NCI-H510A treated with DMSO at 0.1 percent for 48 hours (cell line): ENCODE measurements at places on chromosomes 5 and 9.

- DNase-seq, result no peak
Observed at GRCh38 chr9:127561491-127562278, 50.4 kb upstream of the STXBP1 start.

DNA sequence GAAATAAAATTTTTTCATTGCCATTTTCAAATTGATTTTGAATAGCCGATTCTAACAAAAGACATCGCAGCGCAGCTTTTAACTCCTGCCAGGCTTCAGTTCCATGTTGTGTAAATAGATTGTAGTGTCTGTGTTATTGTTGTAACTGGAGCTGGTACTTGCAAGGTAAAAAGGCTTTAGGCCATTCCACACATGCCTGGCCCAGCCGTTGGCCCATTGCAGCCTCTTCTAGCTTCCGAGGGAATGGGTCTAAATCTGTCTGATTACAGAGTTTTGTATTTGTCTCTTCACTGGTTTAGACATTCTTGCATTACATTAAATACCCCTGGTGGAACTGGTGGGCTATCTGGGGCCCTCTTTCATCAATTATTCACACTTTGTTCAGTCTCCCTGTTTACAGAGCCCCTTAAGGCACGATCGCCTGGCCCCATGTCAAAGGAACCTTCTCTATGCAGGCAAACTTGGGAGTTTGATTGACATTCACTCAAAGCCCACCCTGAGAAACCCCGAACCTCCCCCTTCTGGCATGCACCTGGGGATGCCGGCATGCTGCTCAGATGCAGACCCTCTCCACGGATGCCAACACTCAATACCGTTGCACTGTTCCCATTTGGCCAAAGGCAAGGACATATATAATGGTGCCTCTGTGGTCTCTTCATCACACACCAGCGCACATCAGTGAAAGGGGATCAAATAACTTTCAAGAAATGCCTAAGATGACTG is 281.7 kb upstream of the IRX2 start:
- no peak for DNase-seq

- no peak for DNase-seq
Observed at GRCh38 chr9:5375091-5375490, 35.4 kb upstream of the RLN1 start.

DNA sequence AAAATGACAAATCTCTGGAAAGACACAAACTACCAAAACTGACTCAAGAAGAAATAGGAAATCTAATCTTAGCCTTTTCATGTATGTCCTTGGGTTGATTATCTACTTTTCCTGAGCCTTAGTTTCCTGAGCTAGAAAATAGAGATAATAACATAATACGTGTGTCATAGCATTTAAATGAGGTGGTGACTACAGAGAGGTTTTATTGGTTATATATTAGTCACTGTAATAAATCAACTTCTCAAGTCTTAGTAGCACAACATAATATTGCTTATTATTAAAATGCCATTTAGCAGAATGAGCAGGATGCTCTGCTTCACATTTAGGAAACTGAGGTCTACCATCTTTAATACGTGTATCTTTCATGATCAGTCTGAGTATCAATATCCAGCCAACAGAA is 7.1 kb upstream of the PJA2 start:
- no peak for DNase-seq

GRCh38 chr5:72042097-72042496 is 65.2 kb upstream of the MAP1B start:
- DNase-seq, result no peak

GRCh38 chr5:168353216-168353957 is 61.9 kb downstream of the WWC1 start:
- no peak for DNase-seq

- DNase-seq, result no peak
Observed at GRCh38 chr5:103117471-103117991, 2.4 kb downstream of the GIN1 start.
